ENCODE measurements at places on chromosomes 11 and 22.
A peak's percentile ranks its signal among the peaks of the same experiment; 100 is the strongest.

DNA sequence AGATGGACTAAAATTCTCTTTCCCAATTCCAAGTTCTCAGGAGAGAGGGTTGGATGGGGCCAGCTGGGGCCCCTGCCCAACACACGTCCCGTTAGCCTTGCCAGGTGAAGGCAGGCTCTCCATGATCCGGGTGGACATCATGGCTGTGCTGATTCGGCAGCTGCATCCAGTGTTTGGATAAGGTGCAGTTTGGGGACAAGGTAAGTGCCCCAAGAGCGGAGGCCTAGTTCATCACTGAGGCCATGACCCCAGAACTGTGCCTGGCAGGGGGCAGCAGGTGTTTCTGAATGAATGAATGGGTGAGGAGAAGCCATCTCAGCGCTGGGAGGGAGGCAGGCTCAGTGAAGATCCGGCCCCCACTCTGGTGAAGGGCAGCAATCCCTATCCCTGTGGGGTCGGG, 520.4 kb downstream of the TBC1D22A start:
- DNase-seq = no peak

DNA sequence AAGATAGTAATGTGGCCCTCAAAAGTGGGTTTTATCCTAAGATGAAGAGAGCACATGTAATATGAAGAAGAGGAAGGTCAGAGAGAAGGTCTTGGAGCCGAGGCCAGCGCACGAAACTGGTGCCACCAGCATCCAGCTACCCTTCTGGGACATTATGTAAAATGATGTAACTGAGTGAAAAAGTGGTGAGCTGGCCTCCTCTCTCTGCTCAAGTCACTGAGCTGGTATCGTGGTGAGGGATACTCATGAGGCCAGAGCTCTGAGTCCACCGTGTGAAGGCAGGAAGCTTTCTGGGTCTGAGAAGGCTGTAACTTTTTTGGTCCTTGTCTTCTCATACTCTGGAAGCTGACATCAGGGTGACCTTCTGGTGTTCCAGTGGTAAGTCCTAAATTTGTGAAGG, 25.1 kb downstream of the RNF185 start:
- DNase-seq = no peak

DNA sequence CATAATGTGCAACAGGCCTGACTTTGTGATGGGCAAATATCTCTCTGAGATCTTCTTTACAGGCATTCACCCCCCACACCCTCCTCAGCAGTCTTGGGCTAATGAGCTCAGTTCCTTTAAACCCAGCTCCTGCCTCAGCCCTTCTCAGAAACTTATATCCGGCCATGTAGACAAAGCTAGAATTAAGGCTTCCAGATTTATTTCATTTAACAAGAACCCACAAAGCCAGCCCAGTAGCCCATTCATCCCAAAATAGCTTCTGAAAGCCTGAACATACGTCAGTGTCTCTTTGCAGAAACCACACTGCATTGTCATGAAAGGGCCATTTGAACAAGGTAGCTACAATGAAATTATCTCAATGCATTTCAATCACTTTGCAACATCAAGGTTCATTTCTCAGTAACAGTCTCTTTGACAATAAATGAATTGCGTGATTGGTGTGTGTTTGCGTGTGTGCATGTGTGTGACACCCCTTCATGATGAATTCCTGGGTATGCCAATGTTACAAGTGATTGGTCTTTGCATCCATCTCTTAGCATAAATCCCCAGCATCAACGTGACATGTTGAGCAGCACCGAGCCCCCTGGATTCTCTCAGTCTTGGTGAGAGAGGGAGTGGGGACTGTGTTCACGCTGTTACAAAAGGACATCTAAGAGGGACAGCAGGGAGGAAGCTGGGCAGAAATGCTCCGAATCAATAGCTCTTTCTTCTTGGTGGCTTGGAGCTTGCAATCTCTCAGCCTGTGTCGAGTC, 299.6 kb downstream of the KIRREL3 start:
- no peak for DNase-seq

GRCh38 chr11:83153764-83154163, 3.2 kb upstream of the PCF11 start:
- DNase-seq = no peak

DNA sequence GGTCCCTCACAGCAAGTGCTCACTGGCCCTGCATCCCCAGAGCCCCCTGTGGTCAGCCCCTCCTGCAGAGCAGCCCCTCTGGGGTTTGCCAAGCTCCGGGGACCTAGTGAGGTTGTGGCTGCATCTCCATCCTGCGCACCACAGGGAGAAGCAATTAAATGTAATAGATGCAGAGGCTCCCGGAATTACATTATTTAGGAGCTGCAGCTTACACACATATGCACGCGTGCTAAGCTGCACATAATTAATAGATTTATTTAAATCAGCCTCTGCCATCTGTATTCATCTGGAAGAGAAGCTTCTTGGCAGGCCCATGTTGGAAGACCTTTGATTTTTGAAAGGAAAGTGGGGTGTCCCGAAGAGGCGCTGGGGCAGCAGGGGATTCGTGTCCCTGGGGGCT, 1271.5 kb downstream of the BRD1 start:
- no peak for DNase-seq

DNA sequence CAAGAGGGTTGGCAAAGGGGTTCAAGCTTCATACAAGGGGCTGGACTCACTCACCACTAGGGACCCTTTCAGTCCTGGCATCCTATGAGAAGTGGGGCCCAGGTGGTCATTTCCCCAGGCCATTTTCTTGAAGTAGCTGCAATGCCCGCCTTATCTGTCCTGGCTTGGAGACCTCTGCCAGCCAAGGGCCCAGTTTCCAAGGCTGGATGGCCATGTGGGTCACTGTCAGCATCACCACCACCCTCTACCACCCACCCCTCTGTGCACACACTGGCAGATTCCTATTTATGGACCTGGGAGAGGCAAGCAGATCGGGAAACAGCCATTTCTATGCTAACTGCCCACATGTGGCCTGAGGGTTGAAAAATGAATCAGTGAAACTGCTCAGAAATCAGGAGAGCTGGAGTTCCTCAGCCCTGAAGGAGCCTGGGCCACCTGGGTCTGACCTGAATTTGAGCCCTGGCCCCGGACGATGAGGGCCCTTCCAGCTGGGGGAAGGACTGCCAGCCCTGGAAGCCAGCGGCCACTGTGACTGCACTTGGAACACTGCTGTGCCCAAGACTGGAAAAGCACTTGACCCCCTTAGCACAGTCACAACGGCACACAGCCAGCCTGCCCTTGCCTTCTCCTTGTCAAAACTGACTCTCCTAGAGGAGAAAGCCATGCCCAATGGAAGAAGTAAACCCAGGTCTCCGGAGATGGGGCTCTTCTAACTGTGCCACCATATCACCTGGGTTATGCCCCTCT, 442.2 kb downstream of the BUD13 start:
- DNase-seq = peak; percentile 10

GRCh38 chr11:27348340-27348873, 14.6 kb downstream of the CCDC34 start:
- no peak for DNase-seq

GRCh38 chr22:48209473-48210197, 1447.2 kb downstream of the TBC1D22A start:
- DNase-seq = no peak

DNA sequence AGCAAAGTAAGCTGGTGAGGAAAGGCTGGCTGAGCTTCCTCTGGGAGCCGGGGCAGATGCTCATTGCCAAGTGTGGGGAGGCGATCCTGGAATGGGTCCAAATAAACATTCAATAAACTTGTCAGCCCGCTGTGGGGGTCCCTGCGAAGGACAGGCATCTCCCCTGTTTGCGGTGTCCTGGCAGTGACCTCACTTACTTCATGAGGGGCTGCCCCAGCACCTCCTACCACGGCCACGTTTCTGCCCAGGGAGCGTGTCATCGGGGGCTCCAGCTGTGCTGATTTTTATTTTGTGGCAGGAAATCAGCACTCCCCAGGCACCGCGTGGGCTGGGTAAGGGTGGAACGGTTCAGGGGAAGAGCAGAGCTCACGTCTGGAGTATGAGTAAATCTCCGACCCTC, 493.9 kb upstream of the B3GAT1 start:
- DNase-seq = no peak

GRCh38 chr22:21074102-21074715, 28.5 kb downstream of the LRRC74B start:
- no peak for DNase-seq

DNA sequence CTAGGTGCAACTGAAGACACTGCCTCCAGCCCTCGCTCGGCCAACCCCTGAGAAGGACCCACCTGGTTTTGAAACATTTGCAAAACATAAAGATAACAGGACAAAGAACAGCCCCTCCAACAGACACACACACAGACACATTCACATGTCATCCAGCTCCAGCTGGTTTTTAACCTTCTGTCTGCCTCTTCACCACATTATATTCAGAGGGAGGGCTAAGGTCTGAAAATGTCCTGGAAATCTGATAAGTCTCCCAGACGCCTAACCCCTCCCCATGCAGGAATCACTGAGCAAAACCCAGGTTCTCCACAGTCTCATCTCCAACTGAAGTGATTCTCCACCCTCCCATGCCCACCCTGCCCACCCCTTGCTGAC, 29.4 kb downstream of the PACSIN2 start:
- no peak for DNase-seq

DNA sequence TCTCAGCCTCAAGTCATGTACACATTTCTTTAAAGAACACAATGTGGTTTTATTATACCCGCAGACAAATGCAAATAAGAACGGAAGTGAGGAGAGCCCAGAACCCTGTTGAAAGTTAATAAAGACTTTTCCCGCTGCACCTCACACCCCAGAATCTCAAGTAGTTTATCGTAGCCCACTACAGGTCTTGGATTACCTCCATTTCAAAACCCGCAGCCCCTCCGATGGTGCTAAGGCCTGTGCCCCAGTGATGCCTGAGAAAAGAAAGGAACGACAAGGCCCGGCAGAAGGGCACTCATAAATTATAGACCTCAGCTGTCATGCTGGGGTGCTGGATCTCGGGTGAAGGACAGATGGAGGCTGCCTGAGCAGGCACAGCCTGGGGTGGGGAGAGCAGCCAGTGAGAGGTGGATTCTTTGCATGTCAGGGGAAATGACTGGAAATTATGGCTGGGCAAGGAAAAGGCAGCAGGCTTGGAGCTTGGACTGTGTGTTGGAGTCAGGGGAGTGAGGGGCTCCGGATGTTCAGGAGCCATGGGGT, 354.1 kb downstream of the NTM start:
- no peak for DNase-seq

DNA sequence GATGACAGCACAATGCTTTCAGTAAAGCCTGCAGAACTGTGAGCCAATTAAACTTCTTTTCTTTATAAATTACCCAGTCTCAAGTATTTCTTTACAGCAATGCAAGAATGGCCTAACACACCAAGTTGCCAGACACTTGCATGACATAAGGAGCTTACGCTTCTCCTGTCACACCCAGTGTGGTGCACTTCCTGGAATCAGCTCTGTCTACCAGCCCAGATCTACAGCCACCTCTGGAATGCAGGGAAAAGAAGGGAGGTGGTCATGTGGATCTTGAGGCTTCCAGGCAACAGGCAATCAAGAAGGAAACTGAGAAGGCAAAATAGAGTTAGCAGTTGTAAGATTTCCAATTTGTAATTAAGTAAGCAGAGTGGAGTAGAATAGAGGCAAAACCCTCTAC, 37.4 kb upstream of the SESN3 start:
- no peak for DNase-seq

- no peak for DNase-seq
These were observed 11.2 kb upstream of the BIRC3 start for GRCh38 chr11:102306048-102306597.

GRCh38 chr11:24289301-24289700, 207.6 kb upstream of the LUZP2 start:
- DNase-seq = no peak

- DNase-seq = no peak
These were observed 806 bp upstream of the SMDT1 start for GRCh38 chr22:42078469-42079318.

- DNase-seq = peak; percentile 95
These were observed 32.3 kb downstream of the NEAT1 start for GRCh38 chr11:65454696-65455456.

All from endodermal cell (in vitro differentiated cells).